ENCODE measurements at places on chromosomes 6 and 20.
A peak's percentile ranks its signal among the peaks of the same experiment; 100 is the strongest.

DNA sequence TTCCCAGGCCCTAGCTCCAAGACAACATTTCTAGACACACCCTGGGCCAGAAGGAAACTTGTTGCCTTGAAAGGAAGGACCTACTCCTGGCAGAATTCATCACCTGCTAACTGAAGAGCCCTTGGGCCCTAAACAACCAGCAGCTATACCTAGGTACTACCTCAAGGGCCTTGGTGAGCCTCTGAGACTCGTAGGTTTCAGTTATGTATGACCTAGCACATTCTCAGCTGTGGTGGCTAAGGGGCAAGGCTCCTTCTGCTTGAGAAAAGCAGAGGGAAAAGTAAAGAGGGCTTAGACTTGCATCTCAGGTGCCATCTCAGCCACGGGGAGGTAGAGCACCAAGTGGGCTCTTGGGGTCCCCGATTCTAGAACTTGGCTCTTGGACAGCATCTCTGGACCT is 132.3 kb upstream of the NHSL1 start:
- DNase-seq, result no peak

DNA sequence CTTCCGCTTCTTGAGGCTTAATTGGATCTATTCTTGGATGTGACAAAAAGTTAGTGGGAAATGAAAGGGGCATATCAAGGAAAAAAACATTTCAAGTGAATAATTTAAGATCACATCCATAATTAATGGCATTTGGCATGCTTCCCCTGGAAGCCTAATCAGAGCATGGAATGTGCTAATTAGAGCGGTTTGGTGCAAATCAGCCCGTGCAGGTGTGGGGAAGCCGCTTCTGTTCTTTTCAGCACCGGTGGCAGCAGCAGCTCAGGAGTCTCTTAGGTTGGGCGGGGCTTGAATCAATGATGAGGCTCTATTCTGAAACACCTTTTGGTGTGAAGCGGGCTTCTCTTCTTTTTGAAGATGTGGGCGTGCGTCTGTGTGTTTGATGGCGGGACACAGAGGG is 301.2 kb downstream of the LRFN2 start:
- DNase-seq, result no peak

GRCh38 chr20:56706867-56707360 is 77.8 kb downstream of the TFAP2C start:
- DNase-seq, result no peak

DNA sequence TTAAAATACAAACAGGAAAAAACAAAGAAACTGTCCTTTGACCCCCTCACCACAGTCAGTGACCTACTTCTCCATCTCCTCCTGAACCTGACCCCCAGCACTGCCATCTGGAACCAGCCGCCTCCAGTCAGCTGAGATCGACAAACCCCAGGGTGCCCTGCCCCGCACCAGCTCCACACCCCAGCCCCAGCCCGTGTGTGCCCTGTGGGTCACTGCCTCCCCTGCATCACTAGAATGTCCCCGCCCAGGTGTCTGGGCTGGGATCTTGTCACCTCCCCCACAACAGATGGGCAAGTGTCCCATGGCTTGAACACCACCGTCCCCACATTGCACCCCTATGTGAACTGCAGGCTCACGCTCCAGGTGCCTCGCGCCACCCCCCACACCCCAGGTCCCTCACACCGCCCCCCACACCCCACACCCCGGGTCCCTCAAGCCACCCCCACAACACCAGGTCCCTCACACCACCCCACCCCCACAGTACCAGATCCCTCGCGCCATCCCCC is 13.3 kb downstream of the TAF4 start:
- no peak for DNase-seq

DNA sequence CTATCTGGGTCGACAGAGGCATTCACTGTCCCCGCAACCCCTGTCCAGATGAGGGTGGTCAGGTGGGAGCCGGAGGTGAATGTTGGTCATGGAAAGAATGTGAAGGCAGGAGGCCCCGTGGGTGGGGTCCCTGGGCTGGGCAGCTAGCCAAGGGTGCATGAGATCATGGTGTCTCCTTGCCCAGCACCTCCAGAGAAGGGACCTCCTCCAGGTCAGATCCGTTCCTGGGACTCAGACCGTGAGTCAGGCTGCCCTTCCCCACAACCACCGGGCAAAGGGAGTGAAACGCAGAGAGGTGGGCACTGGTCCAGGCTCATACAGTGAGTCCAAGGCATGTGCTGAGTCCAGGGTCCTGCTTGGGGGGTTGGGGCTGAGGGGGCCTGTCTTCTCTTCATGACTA is 3.5 kb downstream of the FOXS1 start:
- no peak for DNase-seq

GRCh38 chr20:3423126-3423525 is 15.7 kb upstream of the DNAAF9 start:
- DNase-seq, result no peak

DNA sequence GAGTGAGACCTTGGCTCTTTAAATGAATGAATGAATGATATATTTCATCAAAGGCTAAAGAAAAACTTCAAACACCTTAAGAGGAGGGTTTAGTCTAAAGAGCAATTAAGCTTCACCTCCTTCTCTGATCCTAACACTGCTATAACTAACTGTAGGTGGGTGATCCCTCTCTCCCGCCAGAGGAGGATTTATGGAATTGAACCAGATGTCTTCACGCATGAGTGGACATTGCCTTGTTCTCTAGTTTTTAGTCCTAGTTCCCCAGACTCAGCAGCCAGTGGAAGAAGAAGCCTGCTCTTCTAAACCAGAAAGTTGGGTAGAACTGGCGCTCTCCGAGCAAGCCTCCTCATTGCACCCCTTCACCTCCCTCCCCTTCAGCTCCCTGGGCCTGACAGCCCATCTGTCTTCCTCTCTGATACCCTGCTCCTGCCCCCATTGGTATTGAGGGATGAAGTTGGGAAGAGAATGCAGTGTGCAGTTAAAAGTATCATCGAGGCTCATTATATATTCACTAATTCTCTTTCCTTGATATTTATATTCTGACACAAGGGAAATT is 142.7 kb downstream of the ARID1B start:
- DNase-seq, result no peak

- no peak for DNase-seq
Observed at GRCh38 chr20:24773168-24773567, 175.9 kb upstream of the CST7 start.

GRCh38 chr6:39338397-39338796 is 15.9 kb upstream of the KCNK16 start:
- DNase-seq, result no peak

GRCh38 chr6:167860550-167861226 is 34.0 kb downstream of the AFDN start:
- DNase-seq, result no peak

DNA sequence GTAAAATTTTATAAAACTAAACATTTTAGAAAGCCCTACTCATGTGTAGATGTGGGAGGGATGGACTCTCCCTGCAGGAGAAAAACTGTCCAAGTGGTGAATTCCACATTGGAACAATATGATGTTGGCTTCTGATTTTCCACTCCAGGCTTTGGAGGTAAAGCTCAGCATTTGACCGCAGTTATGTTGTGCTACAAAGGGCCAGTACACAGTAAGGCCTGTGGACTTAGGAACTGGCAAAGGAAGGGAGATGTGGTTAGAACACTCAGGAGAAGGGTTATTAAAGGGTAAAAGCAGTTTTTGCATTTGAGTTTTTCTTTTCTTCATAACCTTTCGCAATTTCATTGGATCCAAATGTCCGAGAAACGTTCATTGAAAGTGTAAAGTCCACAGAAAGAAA is 150.3 kb upstream of the SASH1 start:
- DNase-seq, result no peak

GRCh38 chr6:144150710-144151657 is 667 bp downstream of the STX11 start:
- DNase-seq, result peak; percentile 29

- no peak for DNase-seq
Observed at GRCh38 chr6:54125493-54125892, 14.2 kb downstream of the MLIP start.

- DNase-seq, result peak; percentile 32
Observed at GRCh38 chr6:35240838-35241801, 18.4 kb upstream of the ZNF76 start.

DNA sequence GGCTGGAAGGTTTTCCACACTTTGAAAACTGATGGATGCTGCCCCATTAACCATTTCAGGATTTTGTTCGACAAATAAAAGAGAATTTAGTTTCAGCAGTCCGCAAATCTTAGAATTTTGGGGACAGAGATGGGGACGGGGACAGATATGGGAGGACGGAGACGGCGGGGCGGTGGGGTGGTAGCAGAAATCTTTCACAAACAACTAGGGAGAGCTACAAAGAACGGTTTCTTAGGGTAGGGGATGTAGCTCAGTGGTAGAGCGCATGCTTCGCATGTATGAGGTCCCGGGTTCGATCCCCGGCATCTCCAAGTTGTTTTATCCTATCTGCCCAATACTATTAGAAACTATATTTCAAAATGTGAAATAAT is 15.1 kb downstream of the HMGN4 start:
- DNase-seq, result peak; percentile 53

GRCh38 chr20:48708630-48709029 is 119.2 kb downstream of the PREX1 start:
- DNase-seq, result no peak

GRCh38 chr20:17833036-17833674 is 133.4 kb downstream of the BANF2 start:
- DNase-seq, result no peak

DNA sequence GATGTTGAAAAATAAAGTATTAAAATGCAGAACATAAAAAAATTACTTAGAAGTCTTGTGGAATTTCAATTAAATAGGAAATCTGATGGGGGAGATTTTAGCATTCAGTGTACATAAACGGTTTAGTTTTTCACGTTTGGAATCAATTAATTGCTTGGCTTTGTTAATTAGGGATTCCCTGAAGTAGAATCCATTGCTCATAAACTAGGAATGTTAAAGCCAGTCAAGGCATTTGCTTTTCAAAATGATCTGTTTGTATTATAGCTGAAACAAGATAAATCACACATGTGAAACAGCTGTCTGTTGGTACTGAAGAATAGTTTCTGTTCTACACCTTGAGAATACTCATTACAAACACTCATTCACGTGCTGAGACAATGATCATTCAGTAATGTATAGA is 297.9 kb downstream of the TBC1D7 start:
- DNase-seq, result no peak

- no peak for DNase-seq
Observed at GRCh38 chr6:150999576-150999975, 134.1 kb downstream of the MTHFD1L start.

DNA sequence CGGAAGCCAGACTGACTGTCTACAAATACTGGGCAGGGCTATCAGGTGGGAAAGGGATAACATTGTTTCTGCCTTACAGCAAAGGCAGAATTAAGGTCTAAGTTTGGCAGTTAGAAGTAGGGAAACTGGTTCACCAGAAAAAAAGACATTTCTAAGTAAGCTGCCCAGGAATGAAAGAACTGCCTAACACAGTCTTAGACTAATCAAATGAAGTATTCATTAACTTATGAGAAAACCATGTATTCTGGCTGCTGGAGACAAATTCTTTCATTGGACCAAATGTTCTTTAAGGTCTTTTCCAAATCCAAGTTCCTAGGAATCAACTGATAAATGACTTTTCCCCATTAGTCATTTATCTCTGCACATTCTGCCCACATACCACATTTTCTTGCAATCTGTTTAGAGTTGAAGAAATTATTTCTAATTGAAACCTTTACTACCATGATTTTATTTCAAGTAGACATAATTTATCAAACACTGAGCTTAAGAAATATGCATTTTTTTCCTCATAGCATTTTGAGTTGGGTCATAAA is 120.3 kb upstream of the OGFRL1 start:
- DNase-seq, result no peak

DNA sequence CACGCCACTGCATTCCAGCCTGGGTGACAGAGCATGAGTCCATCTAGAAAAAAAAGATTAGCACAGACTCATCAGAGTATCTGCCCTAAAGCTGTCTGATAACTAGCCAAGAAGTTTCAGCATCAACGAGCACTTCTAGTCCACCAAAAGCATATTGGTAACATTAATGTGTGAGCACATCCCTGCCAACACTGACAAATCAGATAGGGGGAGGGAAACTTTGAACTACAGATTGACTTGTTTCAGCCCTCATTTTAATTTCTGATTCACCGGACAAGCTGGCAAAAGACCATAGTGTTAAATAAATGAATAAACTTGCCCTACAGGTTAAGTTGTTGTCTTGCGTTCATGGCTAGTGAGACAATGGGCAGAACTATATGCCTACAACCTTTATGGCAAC is 7.7 kb upstream of the SEC63 start:
- no peak for DNase-seq

- DNase-seq, result no peak
Observed at GRCh38 chr20:45607810-45608209, 21.7 kb upstream of the WFDC10A start.

DNA sequence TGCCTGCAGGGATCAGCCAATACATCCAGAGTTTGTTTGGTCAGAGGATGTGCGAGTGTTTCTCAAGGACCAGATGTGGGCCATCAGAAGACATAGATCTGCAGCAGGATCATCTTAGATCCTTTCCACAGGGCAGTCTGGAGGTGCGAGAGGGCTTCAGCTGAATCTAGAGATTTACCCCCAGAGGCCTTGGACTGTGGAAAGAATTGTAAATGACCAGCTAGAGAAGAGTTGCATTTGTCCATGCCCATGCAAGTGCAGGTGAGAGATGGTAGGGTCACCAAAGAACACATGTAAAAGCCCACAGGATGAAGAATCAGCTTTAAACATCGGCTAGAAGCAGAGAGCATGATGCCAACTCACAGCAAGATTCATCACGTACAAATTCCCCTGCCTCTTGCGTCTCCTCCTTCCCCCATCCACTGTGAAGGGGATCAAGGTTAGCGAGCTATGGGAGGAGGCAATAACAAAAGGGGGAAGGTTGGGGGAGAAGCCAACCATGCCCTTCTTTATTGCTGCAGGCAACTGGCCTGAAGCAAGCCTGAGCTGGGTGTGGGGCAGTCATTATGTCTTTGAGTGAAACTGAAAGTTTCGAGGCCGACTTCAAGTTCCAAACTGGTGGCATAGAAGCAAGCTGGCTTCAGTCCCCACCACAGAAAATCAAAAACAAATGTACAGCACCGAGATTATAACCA is 83.5 kb downstream of the SCML4 start:
- no peak for DNase-seq

- peak; percentile 17 for DNase-seq
Observed at GRCh38 chr20:62710886-62711702, 2.5 kb downstream of the NTSR1 start.

DNA sequence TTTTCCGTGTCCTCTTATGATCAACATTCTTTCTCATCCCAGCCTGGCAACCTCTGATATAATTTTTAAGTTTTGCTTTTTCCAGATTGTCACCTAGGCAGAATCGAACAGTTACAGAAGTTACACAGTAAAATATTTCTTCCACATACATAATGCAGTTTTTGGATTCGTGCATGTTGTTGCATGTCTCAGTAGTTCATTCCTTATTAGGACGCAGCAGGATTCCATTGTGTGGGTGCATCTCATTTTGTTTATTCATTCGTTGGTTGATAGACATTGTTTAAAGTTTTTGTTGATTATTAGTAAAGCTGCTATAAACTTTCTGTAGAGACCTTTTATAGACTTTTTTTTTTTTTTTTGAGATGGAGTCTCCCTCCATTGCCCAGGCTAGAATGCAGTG is 284.3 kb upstream of the FERMT1 start:
- no peak for DNase-seq

DNA sequence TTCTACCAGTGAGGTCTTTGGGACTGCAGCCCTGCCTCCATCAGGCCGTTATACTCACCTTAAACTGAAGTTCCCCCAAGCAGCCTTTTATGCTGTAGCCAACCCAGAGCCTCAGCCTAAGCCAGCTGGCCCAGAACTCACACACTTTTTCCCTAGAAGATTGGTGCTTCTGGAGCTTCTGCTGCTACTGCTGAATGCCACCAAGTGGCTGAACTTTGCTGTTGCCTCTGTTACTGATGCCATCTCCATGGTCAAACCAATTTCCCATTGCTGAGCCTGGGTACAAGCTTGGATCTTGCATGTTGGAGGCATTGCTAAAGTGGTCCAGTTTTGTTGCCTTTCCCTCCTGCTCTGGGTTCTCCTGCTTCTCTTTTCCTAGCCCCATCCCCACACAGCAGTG is 15.0 kb upstream of the TBX18 start:
- DNase-seq, result no peak
